ENCODE measurements at places on chromosomes 12 and 14. TPM values are rescaled to one million over a fixed set of nuclear protein-coding genes. Genes with fewer than 3 reads are reported as not detected.

The ARF3 gene
- 30.0 TPM for total RNA-seq

The PSMC1 gene
- total RNA-seq = 145 TPM

The ATP2B1 gene
- total RNA-seq = 80.8 TPM

The KCNH3 gene
- total RNA-seq = under 0.01 TPM

The KRT77 gene
- total RNA-seq = not detected

The NKX2-1 gene
- total RNA-seq = 4.1 TPM

The KERA gene
- total RNA-seq = not detected

The INHBC gene
- total RNA-seq = not detected

The ASCL1 gene
- total RNA-seq = not detected

- DNase-seq = peak; percentile 54
These were observed 595 bp downstream of the KLHL28 start for GRCh38 chr14:44961151-44961553.

- peak; percentile 43 for DNase-seq
These were observed 1168.4 kb downstream of the TMEM121 start for GRCh38 chr14:106694638-106695393.

DNA sequence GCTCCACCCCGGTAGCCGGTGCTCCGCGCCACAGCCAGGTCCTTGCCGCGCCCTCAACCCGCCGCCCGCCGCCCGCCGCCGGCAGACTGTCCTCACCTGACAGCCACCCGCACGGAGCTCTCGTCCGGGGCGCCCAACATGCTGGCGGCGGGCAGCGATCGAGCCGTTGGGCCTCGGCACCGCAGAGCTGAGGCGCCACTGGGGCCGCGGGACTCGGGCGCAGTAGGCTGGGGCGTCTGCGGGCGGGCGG is 164 bp downstream of the KIF21A start:
- no peak for DNase-seq

DNA sequence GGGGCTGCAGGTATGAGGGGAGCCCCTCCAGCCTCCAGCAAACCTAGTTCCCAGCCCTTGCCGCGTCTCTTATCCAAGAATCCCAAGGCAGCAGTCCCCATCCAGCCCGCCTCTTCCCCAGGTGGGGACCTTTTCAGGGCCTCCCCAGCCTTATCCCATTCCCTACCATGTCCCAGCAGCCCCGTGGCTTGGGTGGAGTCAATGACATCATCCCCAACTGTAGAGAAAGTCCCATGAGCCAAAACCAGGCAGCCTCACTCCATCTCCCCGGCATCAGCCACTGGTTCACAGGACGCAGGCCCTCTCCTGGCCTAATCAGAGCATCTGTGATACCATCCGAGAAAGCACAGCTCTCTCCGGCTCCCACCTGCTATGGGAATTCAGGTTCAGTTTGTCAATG is 131.0 kb downstream of the NCOR2 start:
- DNase-seq = no peak

DNA sequence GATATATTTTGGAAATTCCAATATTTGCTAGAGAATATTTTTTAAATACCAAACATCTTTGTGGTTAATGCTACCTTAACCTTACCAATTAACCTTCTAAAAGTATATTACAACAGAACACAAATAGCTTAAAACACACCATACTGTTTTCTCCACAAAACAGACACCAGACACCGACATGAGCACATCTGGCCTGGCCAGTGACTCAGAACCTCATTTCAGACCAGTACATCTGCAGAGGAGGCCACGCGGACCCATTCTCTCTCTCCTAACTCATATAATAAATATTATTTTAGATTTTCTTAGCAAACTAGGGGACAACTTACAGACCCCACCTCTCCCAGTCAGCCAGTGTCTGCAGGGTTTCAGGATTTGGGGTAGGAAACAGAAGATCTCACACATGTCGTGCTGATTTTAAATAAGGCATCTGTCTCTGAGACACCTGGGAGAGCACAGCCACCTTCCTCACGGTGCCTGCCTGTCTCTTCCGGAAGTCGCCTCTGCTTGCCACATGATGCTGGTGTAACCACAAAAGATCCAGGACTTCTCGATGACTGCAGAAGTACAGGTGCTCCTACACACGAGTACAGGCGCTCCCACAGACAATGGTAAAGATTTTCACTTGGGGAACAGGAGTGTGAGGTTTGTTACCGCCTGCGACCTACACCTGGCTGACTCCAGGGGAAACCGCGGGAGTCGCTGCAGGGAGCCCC is 9.7 kb upstream of the ANKLE2 start:
- no peak for DNase-seq

DNA sequence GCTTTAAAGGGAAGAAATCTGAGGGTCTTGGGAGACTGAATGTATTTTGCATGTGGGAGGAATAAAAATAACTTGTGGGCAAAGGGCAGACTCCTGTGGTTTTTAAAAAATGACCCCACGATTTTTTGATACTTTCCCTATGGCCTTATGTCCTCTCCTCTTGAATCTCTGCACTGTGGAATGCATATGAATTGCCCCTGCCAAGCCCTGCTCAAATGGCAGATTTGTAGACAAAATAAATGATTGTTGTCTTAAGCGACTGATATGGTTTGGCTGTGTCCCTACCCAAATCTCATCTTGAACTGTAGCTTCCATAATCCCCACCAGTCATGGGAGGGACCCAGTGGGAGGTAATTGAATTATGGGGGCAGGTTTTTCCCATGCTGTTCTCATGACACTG is 223.8 kb downstream of the DACT1 start:
- DNase-seq = no peak

GRCh38 chr14:71086567-71086966 is 179.3 kb downstream of the PCNX1 start:
- DNase-seq = no peak

DNA sequence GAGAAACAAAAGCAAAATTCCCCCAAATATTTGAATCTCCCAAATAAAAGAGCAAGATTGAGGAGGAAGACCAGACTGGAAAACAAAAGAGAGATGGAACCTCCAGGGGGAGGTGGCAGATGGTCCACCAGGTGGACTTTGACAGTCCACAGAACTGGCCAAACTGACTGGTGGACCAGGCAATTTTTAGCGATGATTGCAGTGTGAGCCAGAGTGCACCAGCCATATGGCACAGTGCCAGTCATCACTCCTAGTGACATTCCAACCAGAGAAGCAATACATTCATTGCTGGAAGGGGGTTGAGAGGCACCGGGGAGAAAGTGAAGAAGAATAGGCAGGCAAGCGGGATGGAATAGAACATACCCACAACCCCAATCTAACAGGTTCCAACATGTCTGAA is 182.9 kb downstream of the EXOC5 start:
- no peak for DNase-seq

GRCh38 chr12:112684742-112685141 is 106.8 kb upstream of the RPH3A start:
- no peak for DNase-seq

- DNase-seq = no peak
These were observed 134.3 kb downstream of the KICS2 start for GRCh38 chr12:64087761-64088160.

DNA sequence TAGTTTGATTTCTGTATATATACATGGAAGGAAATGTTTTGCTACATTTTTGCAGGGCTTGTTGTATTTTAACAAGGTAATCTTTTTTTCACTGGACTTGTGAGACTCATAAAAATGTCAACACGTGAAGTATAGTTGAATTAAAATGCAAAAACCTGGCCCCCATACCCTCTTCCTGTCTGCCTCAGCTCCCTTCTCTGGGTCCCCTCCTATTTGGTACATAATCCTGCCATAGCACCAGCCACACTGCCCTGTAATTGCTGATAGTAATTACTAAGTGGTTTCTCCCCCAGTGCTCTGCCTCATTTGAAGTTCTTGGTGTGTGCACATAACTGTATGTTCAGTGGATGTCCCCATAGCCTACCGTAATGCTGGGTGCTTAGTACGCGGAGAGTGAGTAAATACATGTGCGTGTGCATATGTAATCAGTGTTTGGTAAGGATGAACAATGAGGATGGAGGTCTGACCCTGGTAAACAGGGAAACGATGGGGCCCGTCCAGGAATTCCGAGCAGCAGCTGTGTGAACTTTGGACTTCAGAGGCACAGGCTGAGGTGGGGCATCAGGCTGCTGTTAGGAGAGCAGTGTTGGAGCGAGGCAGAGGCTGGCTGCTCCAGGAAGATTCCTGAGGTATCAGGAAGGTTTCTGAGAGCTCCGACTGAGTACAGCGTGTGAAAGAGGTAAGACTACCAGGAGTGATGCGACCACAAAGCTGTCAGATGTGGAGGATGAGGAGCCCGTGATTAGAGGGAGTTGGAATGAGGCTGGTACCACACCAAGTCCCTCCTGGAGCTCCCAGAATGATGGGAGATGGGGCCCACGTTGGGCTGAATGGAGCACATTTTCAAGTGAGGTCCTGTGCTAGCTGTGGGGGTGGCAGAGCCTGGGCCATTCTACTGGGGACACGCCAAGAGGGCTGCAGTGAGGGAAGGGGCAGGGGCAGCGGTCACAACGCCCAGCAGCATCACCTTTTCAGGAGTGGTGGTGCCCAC is 106.8 kb downstream of the PELI2 start:
- DNase-seq = no peak

DNA sequence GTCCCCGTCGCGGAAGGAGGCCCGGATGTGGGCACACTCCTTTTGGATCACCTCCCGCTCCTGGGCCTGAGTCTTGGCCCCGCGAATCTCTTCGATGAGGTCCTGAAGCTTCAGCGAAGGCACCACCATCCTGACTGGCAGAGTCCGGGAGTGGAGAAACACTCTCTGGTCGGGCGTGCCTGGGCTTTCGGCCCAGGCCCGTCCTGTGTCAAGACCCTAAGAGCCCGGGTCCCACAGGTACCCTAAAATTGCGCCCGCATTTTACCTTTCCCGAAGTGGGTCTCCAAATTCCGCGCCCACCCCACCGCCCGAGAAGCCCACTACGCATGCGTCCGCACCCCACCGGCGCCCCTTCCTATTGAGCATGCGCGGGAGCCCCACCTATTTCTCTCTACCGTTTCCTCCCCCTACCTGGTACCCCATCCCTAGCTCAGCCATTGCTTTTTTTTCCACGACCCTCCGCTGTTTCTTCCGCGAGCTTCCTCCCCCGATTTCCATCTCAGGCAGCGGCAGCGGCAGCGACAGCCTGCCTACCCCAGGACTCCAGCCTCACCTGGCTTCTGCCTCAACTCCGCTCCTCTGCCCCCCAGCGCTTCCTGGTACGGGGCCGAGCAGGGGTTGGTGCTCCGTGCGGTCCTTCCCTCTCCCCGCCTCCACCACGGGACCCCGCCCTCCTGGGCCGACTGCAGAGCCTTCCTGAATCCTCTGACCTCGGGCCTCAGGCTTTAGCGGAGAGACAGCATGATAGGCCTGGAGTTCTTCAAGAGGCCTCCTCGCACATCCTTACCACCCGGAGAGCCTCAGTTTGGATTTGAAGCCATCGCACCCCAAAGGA is at the start of gene AP1G2:
TSS of gene AP1G2 (minus strand) at position 606 of the 835 bp plus-strand sequence. CDS start at position 129, 477 bp downstream.
- DNase-seq = peak; percentile 84

GRCh38 chr14:52307376-52307775 is 6.7 kb upstream of the PTGER2 start:
- DNase-seq = no peak

DNA sequence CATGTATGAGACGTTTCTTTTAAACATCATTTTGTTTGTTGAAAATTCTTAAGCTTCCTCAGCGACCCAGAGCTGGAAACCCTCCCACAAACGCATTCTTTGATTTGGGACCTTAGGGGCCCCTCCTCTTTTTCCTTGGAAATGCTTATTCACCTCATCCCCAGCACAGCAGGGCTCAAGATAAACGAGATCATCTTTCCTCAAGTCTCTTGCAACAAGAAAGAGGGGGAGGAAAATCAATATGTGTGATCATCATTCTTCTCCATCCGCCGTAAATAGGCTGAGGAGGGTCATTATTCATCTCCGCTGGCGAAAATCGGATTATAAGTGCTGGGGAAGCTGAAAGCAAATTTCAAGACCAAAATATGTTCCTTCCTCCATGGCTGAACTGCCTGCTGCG is 1415.2 kb downstream of the AACS start:
- DNase-seq = no peak

DNA sequence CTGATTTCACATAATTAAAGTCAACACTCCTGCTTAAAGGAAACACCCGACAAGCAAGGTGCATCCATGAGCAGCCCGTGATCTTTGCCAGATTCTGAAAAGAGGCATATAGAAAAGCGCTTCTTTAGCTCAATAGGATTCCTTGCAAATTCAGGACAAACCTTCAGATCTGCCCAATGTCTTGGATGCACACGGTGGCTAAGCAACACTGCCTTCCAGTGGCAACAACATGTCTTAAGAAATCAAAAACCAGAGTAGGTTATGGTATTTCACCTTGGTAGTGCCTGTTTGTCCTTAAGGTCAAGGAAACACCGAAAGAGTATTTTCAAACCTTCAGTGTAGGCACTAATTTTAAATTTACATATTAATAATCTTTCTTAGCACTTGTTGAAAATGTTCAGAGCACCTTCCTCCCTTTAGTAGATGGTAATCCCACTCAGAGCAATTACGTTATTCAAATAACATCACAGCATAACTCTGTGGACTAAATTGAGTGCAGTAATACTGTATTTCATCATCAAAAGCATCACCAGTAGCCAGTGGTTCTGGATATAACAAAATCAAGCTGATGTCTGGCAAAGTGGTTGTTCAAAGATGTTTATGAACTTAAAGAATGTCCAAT is 58.0 kb upstream of the CDKN3 start:
- peak; percentile 61 for DNase-seq

DNA sequence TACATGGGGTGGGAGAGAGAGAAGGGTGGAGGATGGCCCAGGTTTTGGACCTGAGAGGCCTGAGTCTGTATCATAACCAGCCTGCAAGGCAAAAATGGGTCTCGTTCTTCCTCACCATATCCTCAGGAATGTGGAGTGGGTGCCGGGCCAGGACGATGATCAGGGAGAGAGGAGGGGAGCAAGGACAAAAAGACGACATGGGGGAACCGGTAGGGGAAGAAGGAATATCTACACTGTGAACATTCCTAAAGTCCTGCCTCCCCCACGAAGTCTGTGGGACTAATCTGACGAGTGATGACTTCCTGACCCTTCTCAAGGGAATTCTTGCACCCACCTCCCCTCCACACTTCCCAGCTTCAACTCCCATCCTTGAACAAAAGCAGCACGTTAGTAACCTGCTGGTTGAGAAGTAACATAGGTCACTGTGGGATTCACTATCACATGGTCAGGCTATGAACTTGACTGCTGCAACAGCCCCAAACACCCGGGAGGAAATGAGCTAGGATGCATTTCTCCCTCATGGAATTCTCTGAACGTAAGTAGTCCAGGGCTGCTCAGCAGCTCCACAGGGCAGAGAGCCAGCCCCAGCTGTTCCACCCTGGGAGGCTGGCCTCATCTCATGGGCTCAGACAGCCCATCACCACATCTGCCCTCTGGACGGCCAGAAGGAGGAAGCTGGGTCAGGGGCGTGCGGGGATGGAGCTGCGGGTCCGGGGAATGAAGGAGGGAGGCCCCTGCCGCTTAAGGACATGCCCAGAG is 36.8 kb upstream of the VWF start:
- DNase-seq = no peak

- DNase-seq = peak; percentile 69
These were observed 3.3 kb upstream of the KRT86 start for GRCh38 chr12:52271158-52271557.

- peak; percentile 70 for DNase-seq
These were observed 118.9 kb downstream of the SLC35F4 start for GRCh38 chr14:57747036-57747435.

Data from bronchial epithelial cell (primary cell).